GM03348 (cell line): ENCODE measurements at places on chromosomes 16 and 17.

- no peak for DNase-seq
Measured at GRCh38 chr17:81659038-81659437, 2.7 kb upstream of the PDE6G start.

DNA sequence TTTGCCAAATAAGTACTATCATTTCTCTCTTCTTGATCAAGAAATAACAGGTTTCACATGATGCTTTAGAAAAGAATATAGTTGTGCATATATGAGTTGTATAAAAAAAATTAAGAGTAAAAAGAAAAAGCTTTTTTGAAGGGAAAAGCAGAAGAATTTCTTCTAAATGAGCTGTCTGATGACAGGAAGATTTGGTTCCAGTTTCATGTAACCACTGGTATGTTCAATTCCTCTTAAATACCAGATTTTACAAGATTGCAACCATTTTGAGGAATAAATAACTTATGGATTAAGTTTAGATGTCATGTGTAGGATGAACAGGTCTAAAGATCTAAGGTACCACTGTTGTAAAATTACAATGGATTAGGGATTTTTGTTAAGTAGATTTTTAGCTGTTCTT, 45.0 kb downstream of the VMP1 start:
- DNase-seq: peak; percentile 23

GRCh38 chr17:72046643-72047612, 73.9 kb upstream of the SOX9 start:
- DNase-seq: no peak

DNA sequence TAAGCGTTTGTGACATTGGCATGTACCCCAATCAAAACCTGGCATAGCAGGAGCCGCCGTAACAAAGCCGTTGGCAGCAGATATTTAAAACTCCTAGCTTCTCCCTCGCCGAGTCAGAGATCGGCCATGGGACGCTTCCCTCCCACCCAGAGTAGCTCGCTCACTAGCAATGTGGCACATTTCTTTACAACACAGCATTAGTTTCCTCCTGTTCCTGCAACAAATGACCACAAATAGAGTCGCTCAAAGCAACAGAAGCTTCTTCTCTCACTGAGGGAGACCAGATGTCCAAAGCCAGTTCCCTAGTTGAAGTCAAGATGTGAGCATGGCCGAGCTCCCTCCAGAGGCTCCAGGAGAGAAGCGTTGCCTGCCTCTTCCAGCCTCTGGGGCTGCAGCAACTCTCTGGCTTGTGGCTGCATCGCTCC, 106.7 kb downstream of the RBFOX3 start:
- no peak for DNase-seq

- no peak for DNase-seq
Measured at GRCh38 chr17:43554857-43555256, 8.7 kb upstream of the ETV4 start.

DNA sequence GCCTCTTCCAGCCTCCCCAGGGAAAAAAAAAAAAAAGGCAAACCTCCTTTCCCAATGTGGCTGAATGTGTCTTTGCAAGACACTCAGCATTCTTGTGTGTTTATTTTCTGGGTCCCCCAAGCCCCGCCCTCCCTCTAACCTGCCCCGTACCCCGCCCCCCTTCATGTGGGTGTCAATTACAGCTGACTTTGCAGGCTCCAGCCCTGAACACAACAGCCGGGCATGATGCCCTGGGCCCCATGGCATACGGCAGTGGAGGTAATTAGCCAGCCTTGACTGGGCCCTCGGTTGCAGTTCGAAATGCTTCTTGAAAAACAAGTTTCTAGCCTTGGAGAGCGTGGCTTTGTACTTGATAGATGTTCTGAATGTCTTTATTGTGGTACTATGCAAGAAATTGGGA, 354.7 kb upstream of the RBFOX1 start:
- DNase-seq: no peak

- peak; percentile 36 for DNase-seq
Measured at GRCh38 chr17:3794557-3795389, 6.2 kb downstream of the ITGAE start.

- no peak for DNase-seq
Measured at GRCh38 chr16:87493608-87494280, 920 bp upstream of the ZCCHC14 start.

DNA sequence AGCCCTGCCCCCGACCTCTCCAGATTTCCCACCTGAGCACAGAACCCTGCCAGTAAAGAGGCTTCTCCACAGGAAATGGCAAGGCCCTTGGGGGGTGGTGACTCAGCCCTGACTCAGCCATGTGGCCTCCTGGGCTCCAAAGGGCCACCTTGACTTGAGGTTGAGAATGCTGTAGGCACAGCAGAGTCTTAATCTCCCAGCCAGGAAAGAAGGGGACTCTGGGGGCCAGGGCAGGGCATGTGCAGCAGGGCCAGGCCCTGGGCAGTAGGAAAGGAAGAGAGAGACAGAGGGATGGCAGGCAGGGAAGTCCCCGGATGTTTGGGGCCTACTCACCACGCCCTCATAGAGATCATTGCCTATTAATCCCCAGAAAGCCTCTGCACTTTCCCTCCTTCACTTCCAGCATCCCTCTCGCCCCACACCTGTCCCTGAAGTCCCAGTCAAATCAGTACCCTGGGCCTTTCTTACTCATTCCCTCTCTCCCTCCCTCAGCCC, 4.8 kb upstream of the ITGA3 start:
- peak; percentile 67 for DNase-seq

DNA sequence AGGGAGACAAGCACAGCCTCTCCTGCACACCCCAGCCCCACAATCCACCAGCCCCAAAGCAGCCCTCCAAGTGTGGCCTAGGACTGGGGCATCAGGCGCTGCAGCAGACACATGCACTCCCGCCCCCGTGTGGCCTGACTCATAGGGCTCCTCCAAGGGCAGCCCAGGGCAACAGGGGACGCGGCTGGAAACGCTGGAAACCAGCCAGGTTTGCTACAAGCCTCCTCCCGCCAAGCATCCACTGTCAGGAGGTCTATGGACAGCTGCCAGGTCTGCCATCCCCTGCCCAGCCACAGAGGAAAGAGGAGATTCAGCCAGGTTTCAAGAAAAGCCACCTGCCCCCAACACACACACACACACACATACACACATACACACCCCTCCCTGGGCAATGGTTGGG, 25.8 kb downstream of the SRCIN1 start:
- peak; percentile 68 for DNase-seq

DNA sequence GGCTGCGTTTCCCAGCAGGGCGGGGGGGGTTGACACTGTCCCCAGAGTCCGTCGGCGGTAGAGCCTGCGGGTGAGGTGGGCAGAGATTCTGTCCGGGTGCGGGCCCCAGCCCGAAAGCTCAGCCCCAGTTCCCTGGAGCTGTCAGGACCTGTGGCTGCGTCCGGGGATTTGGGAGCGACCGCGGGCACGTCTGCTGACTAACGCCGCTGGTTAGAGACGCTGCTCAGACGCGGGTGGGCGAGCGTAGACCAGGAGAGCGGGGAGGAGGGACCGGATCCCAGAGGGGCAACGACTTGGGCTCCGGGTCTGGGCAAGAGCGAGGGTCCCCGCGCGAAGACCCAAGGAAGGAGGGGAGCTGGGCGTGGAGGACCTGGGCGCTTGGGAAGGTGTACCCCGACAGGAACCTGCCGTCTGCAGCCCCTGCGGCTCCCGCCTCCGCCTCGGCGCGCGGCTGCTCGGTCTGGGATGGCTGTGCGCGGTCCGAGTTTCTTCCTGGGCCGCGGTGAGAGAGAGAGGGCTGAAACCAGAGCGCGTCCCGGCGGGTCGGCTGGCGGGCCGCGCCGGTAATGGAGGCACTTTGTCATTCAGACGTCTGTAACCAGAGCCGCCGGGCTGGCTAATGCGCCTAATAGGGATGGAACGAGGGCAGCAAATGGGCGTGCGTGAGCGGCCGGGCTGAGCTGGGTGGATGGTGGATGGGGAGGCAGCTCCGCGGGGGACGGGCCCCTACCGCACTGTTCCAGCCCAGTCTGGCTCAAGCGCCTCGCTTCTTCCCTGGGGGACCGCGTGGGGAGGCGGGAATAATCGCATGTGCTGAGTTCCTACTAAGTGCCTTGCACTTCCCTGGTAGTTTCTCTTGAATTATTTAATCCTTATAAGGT, 2.3 kb downstream of the NGFR start:
- DNase-seq: peak; percentile 48

- peak; percentile 13 for DNase-seq
Measured at GRCh38 chr17:60630352-60630751, 30.4 kb downstream of the PPM1D start.

- no peak for DNase-seq
Measured at GRCh38 chr16:58615280-58615679, 14.3 kb downstream of the CNOT1 start.

DNA sequence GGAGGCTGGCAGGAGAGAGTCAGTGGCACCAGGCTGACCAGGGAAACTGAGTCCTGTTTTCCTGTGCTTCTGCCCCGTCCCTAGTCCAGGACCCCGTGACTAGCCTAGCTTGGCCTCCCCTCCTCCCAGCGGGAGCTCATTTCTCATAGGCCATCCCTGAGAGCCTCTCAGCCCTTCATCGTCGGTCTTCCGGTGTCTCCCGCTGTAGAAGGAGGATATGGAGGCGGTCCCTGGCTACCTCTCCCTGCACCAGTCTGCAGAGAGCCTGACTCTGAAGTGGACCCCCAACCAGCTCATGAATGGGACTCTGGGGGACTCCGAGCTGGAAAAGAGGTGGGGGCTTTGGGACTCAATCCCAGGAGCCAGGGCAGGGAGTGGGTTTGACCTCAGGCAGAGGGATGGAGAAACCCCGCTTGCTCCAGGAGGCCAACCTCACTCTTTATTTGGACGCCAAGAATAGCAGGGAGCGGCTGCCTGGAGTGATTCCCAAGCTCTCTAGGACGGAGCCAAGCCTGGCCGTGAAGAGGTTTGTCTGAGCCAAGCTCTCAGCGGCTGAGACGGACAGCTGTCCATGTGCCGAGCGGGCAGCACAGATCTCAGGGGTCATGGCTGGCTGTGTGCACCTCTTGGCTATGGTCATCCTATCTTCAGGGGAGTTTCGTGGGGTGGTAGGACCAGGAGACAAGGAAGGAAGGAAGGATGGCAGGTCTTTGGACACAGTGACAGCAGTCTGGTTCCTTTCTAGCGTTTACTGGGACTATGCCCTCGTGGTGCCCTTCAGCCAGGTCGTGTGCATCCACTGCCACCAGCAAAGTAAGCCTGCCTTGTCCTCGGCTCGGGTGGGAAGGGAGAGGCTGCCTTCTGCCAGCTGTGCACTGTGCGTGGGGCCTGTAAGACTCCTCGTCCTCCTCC, 26.8 kb downstream of the SGSM2 start:
- no peak for DNase-seq

- no peak for DNase-seq
Measured at GRCh38 chr17:51103050-51103449, 17.6 kb downstream of the SPAG9 start.
